ENCODE measurements at places on chromosomes 1 and 21. TPM values are rescaled to one million over a fixed set of nuclear protein-coding genes. Genes with fewer than 3 reads are reported as not detected.

DNA sequence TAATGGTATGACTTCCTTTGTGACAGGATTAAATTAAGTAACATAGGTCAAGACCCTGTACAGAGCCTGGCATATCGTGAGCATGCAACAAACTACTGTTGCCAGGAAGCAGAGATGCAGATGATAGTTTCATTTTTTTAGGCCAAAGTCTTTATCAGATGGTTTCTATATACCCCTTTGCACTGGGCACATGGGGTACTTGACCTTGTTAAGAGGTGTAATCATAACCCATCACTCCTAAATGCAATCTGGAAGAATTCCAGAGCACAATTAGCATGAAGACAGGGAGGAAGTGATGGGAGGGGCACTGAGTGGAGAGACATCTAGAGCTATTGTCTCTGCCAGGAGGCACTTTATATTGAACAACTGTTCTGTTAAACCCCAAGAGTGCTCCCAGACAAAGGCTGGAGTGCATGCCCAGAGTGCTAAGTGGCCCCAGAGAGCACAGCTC lies 22.1 kb downstream of the ZBTB17 start:
- no peak for DNase-seq

DNA sequence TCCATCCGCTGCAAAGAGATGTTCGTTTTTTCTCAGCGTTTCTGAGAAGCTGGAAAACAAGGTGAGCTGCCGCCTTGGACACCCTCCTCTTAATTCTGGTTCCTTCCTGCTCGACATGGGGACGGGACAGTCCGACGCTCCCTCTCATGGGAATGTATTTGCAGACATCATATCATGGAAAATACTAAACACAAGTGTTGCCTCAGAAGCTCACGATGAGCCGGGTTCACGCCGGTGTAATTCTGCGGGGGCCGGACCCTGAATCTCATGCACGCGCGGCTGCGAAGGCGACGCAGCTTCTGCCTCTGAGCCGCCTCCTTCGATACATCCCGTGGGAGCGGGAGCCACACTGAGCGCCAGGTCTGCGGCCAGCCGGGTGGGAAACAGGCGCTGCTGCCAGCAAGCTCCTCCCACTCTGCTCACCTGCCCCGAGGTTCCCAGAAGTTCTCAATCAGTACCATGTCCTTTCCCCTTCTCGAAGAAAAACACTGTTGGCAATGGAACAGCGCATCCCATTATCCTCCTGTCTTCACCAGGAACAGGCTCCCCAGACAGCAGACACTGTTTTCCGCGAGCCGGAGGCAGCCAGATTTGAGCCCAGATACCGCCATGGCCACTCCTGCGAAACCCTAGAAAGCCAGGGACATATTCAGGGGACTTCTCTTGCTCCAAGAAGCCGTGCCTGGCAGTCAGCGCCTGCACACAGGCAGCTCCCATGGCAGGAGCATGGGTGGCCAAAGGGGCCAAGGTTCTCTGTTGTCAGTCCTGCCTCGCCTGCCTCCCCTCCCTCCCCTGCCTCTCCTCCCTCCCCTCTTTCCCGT lies 98.0 kb downstream of the WDR4 start:
- DNase-seq = peak; percentile 21

GRCh38 chr1:12481928-12482327 lies 136.1 kb downstream of the DHRS3 start:
- no peak for DNase-seq

DNA sequence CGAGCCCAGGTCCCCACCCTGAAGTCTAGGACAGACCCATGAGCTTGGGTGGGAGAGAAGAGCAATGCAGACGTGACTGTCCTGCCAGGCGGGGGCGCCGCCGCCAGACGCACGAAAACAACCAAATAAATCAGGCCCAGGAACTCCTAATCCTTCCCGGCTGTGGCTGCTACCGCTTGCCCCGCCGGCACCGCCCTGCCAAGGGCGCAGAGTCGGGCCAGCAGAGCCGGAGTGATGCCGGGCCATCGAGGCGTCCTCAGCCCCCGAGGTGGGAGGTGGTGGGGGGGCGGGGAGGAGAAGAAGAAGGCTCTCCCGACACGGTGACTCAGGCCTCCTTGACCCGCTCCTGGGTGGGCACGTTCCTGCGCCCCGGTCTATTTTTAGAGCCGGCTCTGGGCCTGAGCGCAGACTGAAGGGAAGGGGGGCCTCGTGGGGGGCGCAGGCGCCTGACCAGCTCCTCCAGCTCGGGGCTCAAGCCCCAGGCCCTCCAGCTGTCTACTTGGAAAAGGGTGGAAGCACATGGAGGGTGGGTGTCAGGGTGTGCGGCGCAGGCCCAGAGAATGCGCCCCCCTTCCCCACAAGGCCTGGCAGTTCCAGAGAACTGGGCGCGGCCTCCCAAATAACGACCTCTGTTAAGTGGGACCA lies 10.7 kb upstream of the COL16A1 start:
- DNase-seq = peak; percentile 91

Gene VASH2
- total RNA-seq = 0.97 TPM

Gene RGS18
- not detected for total RNA-seq

Gene EDN2
- not detected for total RNA-seq

Gene CATSPERE
- 1.7 TPM for total RNA-seq

Gene IL19
- total RNA-seq = 1.7 TPM
